ENCODE measurements at places on chromosomes 12 and 14.

DNA sequence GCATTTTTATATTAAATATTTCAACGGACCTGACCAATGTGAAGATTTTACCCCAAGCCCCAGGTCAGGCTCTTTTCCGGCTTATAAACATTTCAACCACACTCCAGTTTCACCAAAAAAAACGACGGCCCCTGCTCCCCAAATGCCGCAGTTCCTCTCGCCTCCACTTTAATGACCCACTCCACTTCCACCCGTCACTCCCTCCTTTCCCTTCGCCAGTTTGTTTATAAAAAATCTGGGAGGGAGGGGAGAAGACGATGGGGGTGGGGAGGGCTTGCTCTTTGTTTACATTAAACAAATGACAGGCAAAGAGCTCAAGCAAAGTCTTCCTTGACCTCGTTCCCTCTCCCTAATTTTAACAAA lies 5.4 kb downstream of the SIX6 start:
- DNase-seq = no peak

DNA sequence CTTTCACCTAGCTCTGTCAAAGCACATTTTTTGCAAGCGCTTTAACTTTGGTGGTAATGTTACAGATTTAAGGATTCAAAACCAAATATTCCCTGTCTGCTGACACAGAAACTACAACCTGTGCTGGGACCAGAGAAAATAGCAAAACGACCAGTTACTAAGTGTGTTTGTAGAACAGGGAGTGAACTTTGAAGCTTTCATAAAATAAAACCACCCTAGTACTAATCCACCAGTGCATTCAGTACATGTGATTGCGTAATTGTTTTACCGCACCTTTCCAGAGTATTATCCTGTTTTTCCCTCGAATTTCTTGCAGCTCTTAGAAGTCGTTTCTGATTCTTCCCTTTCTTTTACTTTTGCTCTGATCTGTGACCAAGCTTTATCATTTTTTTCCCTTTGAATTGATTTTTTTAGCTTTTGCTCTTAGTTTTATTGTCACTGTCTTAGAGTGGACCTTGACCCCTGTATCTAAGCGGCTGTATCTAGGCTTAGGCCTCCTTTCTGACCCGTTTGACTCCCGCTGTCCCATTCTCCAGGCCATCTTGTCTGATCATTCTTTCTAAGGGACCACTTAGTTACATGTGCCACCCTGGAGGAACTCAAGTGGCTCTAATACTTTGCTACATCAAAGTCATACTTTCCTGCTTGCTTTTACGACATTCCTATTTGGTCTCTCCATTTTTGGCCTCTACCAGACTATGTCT lies 429.4 kb downstream of the PCNX1 start:
- DNase-seq = no peak

DNA sequence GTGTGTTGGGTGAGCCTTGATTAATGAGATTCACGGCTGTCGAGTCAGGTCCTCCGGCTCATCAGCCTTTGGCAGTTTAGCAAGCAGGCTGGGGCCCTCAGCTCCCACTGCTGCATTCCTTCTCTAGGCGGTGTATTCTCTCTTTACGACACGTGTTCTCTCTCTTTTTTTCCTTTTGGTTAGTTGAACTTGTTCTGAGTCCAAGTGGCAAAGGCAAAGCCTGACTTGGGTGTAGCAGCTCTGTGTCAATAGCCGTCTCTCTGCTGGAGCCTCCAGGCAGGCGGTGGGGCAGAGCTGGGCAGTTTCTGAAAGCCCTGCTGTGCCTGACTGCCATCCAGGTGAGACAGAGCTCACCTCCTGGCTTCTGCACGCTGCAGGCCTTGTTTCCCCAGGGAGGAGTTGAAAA lies 46.6 kb downstream of the SUSD6 start:
- DNase-seq = no peak

DNA sequence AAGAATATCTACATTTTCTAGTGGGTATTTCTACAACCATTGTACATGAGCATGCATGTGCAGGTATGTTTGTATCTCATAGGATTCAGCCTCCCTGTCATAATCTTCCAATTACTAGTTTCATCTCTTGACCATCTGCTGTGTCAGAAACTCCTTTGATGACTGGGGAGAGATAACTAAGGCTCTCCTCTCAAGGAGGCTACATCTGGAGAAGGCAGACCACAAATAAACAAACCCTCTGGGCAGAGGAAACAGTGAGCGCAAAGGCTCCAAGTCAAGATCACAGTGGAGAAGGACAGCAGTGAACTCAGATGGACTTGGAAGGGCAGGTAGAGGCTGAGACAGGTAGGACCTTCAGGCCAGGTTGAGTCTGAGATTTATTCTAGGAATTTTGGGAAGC lies 166.4 kb downstream of the PELI2 start:
- DNase-seq = no peak

- no peak for DNase-seq
Observed at GRCh38 chr12:77925536-77926108, 94.9 kb downstream of the NAV3 start.

GRCh38 chr12:118120579-118121363 lies 15.2 kb upstream of the PEBP1 start:
- DNase-seq = peak; percentile 71

DNA sequence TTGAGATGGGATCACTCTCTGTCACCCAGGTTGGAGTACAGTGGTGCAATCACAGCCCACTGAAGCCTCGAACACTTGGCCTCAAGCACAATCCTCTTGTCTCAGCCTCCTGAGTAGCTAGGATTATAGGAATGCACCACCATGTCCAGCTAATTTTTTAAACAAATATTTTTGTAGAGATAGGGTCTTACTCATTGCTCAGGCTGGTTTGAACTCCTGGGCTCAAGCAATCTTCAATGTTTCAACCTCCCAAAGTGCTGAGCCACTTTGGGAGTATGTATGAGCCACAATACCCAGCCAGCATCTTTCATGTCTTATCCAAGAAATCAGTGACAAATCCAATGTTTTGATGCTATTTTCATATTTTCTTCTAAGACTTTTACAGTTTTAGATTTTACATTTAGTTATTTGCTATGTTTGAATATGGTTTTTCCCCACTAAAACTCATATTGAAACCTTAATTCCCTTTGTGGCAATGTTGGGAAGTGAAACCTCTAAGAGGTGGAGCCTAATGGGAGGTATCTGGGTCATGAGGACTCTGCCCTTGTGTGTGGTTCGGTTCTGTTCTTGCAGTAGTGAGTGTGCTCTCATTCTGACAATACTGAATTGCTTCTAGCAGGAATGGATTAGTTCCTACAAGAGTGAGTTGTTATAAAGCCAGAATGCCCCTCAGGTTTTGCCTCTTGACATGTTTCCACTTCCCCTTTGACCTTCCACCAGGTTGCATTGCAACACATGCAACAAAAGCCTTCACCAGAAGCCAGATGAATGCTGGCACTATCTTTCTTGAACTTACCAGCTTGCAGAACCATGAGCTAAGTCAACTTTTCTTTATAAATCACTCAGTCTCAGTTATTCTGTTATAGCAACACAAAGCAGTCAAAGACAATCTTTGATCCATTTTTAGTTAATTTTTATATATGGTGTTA lies 80.8 kb upstream of the AMIGO2 start:
- no peak for DNase-seq

- no peak for DNase-seq
Observed at GRCh38 chr12:10826258-10826657, at the start of gene TAS2R10. TSS of gene TAS2R10 (minus strand) at chr12:10826358. CDS start at chr12:10826269, 89 bp downstream.

GRCh38 chr14:69666112-69666511 lies 54.7 kb downstream of the SUSD6 start:
- no peak for DNase-seq

GRCh38 chr14:21263284-21264024 lies 5.8 kb downstream of the HNRNPC start:
- DNase-seq = peak; percentile 35

- no peak for DNase-seq
Observed at GRCh38 chr14:51789596-51789995, 70.8 kb upstream of the GNG2 start.

DNA sequence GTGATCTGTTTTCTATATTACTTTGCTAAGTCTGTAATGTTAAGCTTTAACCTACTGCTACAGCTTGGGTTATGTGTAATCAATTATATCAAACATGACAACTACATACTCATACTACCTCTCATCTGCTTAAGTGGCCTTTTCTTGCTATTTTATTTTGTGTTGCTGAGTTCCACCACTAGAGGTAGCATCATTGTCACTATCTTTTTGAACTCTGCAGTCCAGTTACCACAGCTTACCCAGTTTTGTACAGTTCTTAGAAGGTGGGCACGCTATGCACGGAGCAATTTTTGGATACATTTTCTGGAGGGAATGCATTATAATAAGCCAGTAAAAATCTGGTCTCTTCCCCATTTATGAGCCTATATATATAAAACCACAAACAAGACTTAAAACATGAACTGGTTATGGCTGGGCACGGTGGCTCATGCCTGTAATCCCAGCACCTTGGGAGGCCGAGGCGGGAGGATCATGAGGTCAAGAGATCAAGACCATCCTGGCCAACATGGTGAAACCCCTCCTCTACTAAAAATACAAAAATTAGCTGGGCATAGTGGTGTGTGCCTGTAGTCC lies 48.5 kb downstream of the SAV1 start:
- peak; percentile 28 for DNase-seq

GRCh38 chr12:43761500-43761899 lies 2.7 kb downstream of the IRAK4 start:
- no peak for DNase-seq

GRCh38 chr12:40834321-40834720 lies 142.1 kb downstream of the CNTN1 start:
- no peak for DNase-seq
